ENCODE measurements at places on chromosomes 7 and 10. TPM values are rescaled to one million over a fixed set of nuclear protein-coding genes. Genes with fewer than 3 reads are reported as not detected.

The CDH23 gene
- total RNA-seq, result not detected

The PNLIPRP2 gene
- total RNA-seq, result 1.1 TPM

- DNase-seq, result no peak
- no peaks in the 10 kb centered on the region for H3K4me1 ChIP-seq
- no peak overlapping the region for H3K4me3 ChIP-seq
- no peaks in the 10 kb centered on the region for H3K27me3 ChIP-seq
- H3K27ac ChIP-seq, result no peak overlapping the region
Measured at GRCh38 chr10:89954061-89954460, 252.7 kb downstream of the KIF20B start.

The ZNF727 gene
- total RNA-seq, result not detected

The PRR15 gene
- total RNA-seq, result 2.9 TPM

DNA sequence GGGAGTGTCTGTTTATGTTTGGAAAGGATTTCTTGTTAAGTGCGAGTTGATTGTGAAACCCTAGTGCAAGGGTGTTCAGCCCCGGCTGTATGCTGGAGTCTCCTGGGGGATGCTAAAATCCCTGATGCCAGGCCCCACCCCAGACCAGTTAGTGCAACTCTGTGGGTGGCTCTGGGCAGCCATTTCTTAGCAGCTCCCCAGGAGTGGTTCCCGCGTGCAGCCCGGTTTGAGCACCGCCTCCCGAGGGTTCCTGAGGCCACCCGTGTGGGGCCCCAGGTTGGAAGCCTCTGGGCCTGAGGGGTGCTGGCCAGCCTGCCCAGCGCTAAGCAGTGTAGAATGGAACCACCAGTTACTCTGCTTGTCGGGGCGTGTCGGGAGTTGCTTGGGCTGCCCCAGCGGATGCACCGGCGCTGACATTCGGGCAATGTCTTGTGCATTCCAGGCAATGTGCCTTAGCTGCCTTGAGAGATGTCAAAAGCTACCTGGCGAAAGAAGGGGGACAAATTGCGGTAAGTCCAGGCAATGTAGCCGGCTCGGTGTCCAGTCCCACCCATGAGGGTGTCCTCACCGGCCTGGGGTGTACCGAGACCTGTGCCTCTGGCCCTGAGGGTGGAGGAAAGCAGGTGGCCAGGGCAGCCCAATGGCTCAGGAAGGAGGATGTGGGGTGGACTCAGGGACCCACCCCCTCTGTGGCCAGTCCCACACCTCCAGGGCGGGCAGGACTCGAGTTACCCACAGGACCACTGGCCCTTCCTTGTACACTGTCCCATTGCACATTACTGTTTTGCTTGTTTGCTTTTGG lies 13.2 kb downstream of the PFKFB3 start:
- H3K27me3 ChIP-seq, result no peaks in the 10 kb centered on the region
- no peak overlapping the region for H3K27ac ChIP-seq
- H3K4me1 ChIP-seq, result no peaks in the 10 kb centered on the region
- peaks cover 24% of the 10 kb centered on the region for H3K36me3 ChIP-seq
- no peak overlapping the region for H3K4me3 ChIP-seq

Measured in HCT116 (cell line).